ELF-1 (cell line): ENCODE measurements at places on chromosomes 3 and 15.

- DNase-seq = peak; percentile 69
Observed at GRCh38 chr15:85164841-85165466, 183.3 kb downstream of the PDE8A start.

- DNase-seq = no peak
Observed at GRCh38 chr3:116034794-116035193, 410.5 kb downstream of the LSAMP start.

DNA sequence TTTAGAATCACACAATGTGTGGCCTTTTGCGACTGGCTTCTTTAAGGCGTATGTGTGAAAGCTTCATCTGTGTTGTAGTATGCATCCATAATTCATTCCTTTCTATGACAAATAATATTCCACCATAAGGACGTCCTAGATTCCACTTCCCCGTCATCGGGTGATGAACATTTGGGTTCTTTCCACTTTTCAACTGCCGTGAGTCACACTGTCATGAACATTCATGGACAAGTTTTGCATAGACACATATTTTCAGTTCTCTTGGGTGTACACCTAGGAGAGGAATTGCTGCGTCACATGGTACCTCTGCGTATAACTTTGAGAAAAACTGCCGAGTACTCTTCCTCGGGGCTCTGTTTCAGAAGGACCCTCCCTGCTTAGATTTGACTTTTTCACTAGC, 97.3 kb downstream of the TOP2B start:
- DNase-seq = no peak

- DNase-seq = no peak
Observed at GRCh38 chr3:141015481-141015880, 35.7 kb upstream of the SPSB4 start.

- no peak for DNase-seq
Observed at GRCh38 chr3:196399485-196399945, 32.7 kb downstream of the UBXN7 start.

GRCh38 chr3:169311860-169312259, 351.7 kb downstream of the MECOM start:
- DNase-seq = no peak

DNA sequence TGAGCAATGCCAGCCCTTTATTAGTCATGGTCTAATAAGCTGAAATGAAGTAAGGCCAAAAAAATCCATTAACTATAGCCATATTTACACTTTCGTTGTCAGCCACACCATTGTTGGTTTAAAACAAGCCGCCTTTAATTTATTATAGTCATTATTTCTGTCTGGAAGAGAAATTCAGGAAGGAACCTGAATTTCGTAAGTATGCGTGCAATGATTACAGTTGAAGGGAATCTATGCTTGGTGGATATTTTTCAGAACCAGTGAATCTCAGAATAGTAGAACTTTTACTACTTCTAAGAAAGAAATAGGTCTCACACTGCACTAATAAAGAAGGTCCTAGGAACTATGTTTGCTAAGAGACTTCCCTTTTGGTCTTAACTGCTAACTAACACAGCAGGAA, 59.1 kb downstream of the FAM43A start:
- no peak for DNase-seq

- DNase-seq = no peak
Observed at GRCh38 chr15:41647262-41647661, 12.9 kb upstream of the MGA start.

DNA sequence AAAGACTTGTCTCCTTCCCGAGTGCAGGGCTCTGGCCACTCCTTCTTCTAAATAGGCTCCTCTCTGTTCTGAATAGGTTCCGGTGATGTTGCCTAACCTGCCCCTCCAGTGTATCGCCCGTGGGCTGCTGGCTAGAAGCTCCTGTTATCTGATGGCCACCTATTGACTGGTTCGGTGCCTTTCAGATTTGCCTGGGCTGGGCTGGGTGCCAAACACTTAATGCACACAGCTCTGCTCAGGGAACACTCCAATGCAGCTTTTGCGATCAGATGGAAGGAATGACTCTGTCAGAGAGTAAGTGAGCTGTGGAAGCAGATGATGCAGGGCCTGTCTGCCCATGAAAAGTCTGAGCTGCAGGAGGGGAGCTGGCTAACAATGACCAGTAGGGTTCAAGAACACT, 112.9 kb downstream of the CORO2B start:
- DNase-seq = peak; percentile 74

DNA sequence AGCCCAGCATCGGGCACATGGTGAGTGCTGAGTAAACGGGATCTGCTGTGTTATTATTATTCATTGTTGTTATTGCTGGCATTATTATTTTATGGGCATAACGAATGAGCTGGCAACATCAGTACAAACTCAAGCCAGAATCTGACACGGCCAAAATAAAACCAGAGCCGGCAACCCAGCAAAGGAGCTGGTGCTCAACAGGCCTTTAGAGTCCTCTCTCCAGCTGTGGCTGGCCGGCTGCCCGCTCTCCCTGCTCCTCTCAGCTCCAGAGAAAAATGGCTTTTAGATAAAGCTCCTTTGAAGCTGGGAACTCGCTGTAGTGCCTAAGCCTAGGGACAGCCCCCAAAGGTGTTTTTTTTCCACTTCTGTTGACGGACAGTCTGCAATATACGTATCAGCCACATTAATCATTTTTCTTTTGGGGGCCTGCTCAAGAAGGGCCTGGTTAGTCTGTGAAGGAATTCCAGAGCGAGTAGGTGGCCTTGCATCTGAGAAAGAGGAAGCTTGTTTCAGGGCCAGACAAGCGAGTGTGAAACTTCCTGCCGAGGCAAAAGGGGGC, 193.9 kb upstream of the UBE2E1 start:
- peak; percentile 18 for DNase-seq

DNA sequence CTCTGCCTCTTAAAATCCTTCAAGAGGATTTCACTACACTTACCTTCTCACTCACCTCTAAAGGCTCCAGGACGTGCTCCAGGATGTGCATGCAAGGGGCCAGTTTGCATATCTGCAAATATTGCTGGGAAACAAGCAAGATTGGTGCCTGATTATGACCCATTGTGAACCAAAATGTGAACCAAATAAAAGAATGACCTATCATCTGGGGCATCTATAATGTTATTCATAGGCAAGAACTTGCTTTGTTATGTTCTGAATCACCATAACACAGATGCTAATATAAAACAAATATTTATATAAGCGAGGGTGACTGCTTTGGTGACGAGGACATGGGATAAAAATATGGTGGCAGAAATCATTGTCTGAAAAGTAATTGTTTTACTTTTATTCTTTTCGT, 5.5 kb downstream of the IL12A start:
- no peak for DNase-seq

- DNase-seq = no peak
Observed at GRCh38 chr3:28634019-28634418, 285.4 kb upstream of the AZI2 start.

DNA sequence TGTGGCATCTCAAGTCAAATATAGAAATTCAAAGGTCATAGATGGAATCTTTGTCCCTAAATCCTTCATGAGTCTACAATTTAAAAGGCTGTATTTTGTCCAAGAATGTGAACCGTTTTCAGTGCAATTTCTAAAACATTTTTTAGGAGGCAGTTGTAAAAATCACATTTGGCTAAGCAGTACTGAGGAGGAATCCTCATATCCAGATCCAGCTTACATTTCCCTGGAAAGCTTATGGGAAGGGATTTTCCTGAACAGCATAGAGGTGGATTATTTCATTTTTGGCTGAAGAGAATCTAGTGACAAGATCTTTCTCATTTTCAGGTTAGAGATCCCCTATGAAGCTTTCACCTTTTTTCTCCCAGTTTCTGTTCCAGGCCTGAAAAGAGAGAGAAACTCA, 178.4 kb downstream of the POLR2M start:
- no peak for DNase-seq

DNA sequence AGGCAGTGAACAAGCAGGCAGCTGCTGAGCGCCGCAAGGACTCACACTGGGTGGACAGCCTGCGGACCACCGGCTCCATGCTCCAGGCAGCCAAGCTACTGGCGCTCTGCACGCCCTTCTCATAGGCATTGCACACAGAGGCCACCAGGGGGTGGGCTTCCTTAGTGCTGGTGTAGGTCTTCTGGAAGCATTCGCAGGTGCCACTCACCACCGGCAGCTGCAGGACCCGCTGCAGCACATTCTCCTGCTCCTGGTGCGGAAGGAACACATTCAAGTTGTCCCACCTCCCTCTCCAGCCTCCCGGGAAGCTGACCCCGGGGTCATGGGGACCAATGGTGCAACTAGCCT, 6.0 kb downstream of the PLIN1 start:
- DNase-seq = peak; percentile 87

DNA sequence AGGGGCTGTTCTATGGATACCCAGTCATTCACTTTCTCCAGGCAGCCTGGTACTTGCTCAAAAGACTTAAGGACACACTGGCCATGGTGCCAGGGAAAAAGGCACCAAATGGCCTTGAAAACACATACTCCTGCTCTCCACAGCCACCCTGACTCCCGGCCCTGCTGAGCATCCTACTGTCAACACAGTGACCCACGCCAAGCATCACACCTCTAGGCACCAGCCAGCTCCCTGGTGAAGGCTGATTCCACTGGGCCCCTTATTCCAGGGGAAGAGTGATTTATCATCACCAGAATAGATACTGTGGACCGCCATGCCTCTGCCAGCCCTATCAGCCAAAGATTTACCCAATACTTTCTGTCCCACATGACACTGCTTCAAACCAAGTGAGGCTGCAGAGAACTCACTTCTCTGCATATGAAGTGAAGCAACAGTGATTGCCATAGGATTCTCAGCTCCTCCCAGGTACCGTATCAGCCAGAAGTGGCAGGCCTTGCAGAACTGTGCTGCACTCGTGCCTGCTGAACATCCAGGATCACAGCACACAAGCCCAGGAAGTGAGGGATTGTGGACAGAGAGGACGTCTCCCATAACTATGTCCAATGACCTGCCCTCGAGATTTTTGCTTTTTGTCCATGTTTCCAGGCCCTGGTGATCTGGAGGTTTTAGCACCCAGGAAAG, 63.7 kb downstream of the WHAMM start:
- DNase-seq = no peak

GRCh38 chr3:12454816-12455121, 29.5 kb upstream of the TSEN2 start:
- DNase-seq = no peak

DNA sequence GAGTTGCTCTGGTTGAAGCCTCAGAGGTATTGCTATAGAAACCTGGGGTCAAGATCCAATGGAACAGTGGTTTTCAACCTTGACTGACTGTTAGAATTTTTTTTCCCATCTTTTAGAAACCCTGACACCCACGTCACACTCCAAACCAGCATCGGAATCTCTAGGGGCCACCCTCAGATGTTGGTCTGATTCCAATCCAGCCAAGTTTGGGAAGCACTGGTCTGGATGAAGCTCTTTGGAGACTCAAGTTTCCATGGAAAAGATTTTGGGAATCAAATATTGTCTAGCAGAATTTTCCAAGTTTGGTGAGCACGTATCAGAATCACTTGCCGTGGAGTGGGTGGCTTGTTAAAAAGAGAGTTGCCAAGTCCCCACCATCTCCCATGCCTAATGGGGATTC, 103.8 kb downstream of the THSD4 start:
- DNase-seq = no peak

- DNase-seq = no peak
Observed at GRCh38 chr3:98977520-98977919, 76.0 kb upstream of the DCBLD2 start.

DNA sequence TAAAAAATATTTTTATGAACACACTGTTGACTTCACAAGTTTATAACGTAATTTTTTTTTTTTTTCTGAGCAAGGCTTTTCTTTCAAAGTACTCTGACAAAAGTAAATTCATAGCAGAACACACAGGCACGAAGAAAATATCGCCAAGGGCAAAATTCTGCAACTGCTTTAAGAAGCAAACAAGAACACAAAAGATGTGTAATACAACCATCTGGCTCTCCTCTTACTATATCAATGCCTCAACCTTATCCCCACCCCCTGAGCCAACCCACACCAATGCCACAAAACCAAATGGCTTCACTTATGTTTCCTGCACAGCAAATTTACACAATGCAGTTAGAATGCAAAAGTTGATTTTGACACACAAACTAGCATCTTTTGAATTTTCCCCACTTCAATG, 274.2 kb downstream of the FOXP1 start:
- DNase-seq = no peak

- no peak for DNase-seq
Observed at GRCh38 chr15:90046911-90047392, 45.8 kb downstream of the ZNF710 start.

DNA sequence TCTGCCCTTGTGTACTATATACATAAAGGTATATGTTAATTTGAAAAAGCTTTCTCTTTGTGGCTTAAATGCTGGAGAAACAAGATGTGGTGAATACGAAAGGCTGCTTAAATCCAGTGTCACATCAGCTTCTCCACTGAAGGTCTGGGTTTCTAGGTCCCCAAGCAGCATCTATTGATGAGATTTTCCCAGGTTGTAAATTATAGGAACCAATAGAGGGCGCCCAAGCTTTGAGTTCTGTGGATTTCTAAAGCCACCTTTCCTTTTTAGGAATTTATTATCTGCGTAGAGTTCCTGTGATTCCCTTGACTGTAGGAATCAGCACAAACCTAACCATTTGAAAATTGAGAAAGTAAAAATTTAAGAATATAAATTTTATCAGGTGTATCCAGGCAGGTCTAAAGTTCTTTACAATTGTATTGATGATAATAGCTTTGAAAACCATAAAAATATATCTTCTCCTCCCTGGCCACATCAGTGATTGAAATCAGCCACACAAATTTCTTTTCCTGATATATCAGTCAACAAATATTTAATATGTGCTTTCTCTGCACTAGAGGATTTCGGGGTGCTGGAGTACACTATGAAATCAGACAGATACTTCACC, 88.3 kb upstream of the ADAMTSL3 start:
- peak; percentile 44 for DNase-seq

DNA sequence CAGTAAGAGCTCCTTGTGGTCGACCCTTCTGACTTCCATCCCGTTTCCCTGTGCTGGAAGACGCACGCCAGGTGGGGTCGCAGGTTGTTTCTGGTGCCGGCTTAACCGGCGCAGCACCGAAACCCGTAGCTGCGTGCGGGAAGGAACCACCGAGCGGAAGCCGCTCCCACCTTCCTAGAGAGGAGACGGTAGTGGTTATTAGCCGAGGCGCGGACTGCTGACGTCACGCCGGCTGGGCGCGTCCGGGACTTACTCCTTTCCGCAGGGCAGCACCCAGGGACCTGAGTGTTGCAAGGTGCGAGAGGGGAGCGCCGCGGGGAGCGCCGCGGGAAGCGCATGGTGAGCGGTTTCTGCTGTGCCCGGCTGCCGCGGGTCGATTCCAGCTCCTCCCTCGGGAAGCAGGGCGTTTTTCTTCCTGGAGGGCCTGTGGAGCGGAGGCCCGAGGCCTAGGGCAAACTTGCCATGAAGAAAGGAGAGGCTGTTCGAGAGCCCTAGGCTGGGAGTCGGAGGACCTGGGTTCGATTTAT, at the start of gene ZNF501:
ZNF501 (plus strand) TSS at position 252 of the 527 bp plus-strand sequence. CDS start 4,787 bp downstream, outside the sequence.
- DNase-seq = peak; percentile 97
